ENCODE measurements at places on chromosomes 4 and X.

GRCh38 chr4:163694385-163694784, 199.9 kb downstream of the TMA16 start:
- DNase-seq, result no peak

DNA sequence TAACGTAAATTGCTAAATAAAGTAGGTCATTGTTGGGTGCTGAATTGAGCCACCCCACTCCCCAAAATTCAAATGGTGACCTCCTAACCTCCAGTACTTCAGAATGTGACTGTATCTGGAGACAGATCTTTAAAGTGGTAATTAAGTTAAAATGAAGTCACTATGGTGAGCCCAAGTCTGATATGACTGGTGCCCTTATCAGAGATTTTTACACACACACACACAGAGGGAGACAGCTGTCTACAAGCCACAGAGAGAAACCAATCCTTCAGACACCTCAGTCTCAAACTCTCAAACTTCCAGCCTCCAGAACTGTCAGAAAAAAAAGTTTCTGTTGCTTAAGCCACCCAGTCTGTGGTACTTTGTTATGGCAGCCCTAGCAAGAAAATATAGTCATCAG, 879.2 kb upstream of the INTU start:
- no peak for DNase-seq

DNA sequence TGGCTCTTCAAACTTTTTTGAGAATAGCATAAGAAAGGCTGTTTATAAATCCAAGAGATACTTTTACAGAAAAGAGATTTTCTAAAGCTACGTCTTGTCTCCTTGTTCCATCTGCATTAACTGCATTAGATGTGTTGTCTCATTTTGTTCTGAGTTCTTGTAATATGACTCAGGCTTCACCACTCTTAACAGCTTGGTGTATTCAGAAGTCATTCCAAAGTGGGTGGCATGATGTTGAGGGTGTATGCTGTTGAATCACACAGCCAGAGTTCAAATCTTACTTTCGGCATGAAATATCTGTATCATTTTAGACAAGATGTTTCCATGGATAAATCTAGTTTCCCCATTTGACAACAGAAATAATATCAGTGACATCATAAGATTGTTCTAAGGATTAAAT, 30.1 kb downstream of the SYTL5 start:
- no peak for DNase-seq

DNA sequence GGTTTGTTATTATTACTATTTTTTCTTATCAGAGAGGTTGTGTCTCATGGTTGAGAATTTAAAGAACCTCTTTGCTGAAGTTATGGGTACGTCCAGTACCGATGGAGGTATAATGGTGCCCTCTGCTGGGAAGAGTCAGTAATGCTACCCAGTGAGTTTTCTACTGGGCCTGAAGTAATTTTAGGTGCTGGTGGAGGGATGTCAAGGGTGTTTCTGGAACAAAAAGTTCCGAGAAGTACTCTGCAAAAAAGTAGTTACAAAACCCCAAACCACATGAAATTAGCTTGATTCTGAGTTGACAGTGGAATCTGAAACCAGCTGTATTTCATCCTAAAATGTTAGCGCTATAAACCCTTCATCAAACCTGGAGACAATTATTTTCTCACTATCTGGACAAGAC, 102.5 kb upstream of the MID1 start:
- DNase-seq, result peak; percentile 45

DNA sequence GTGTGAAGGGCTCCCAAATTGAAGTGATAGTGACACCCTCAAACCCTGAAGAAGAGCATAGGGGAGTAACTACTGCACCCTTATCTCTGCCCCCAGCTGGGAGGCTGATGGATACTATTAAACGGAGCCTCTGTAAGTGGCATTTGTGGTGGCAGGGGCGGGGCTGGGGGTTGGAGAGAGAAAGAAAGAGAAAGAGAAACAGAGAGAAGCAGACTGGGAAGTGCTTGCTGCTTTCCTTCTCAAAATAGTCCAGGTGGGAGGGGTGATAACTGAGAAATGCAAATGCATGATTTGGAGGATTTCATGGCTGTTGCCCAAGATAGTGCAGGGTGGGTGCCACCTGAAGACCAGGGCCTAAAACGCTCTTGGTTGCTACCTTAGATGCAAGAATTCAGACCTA, 253.5 kb upstream of the GATB start:
- DNase-seq, result no peak

GRCh38 chr4:173651651-173652282, 121.7 kb upstream of the HAND2 start:
- no peak for DNase-seq

DNA sequence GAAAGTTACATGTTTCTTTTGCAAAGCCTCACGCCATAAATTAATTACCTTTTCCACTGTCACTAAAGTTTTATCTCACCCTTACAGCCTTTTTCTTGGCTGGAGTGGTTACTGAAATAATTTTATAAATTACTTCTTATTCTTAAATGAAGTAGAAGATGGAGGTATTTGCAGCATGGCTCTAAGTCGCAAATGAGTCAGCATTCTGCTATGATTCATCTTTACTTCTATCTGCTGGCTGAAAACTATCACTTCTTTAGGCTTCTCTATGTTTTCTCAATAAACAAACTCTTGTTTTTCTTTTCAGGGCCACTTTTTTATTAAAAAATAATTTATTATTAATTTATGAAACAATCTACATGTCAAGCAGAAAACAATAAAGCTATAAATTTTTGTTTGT, 210.2 kb upstream of the GYPA start:
- no peak for DNase-seq

GRCh38 chr4:86007042-86007441, 352.8 kb downstream of the MAPK10 start:
- no peak for DNase-seq

DNA sequence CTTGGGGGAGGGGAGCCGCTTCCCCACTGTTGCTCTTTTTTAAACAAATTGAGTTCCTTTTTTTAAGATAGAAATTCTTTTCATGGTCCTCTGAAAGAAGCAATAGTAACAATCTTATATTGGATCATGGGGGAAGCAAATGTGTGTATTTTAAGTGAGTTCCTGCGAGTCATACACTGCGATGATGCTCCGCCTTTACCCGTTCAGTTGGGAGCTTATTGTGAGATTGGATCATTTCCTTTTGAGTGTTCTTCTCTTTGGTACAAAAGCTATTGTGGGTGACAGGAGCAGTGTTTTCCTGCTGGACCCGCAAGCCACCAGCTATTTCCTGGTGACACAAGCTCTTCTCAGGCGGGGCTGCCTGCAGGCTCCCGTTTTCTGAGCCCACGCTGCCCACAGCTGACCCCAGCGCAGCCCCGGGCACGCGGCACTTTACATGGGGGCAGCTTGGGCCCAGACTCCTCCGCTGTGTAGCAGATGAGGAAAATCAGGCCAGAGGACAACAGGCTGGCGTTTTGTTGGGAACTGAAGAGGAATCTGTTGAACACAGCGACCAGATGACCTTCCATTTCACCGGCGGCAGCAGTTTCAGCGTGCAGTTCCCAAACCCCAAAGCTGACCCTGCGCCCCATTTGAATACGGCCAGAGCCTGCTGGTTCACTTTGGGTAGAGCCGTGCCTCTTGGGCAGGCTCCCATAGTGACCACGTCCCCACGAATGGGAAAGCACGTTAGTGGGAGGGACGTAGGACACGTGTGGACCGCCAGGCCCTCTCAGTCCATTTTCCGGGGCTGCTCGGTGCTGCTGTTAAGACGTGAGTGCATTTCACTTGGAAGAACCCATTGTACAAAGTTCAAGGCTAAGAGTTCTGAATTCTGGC, 12.2 kb downstream of the TADA2B start:
- DNase-seq, result no peak

Data from omental fat pad (tissue), 4 donors.